ENCODE measurements at places on chromosomes 12 and 14.

- DNase-seq: no peak
Observed at GRCh38 chr12:50778663-50779590, 15.0 kb downstream of the ATF1 start.

- DNase-seq: peak; percentile 93
Observed at GRCh38 chr14:61269321-61270083, 11.6 kb downstream of the TMEM30B start.

- DNase-seq: no peak
Observed at GRCh38 chr12:44848703-44849085, 27.4 kb downstream of the NELL2 start.

- DNase-seq: no peak
Observed at GRCh38 chr14:22538671-22539228, 50.3 kb downstream of the DAD1 start.

DNA sequence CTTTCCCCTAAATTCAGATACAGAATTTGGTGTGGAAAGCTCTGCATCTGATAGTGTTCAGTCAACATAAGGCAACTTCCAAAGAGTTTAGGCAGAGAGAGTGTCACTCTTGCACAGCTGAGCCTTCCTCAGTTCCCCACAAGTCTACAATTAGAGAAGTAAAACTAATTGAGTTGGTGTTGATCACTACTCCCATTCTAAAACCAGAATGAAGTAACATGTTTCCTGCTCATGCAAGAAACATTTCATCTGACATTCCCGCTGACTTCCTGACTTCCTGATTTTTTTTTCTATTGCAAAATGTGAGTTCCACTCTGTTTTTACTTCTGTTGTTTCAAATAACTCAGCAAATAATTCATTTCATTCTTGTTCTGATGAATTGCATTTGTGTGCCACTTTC, 271.0 kb downstream of the ALG10B start:
- no peak for DNase-seq

DNA sequence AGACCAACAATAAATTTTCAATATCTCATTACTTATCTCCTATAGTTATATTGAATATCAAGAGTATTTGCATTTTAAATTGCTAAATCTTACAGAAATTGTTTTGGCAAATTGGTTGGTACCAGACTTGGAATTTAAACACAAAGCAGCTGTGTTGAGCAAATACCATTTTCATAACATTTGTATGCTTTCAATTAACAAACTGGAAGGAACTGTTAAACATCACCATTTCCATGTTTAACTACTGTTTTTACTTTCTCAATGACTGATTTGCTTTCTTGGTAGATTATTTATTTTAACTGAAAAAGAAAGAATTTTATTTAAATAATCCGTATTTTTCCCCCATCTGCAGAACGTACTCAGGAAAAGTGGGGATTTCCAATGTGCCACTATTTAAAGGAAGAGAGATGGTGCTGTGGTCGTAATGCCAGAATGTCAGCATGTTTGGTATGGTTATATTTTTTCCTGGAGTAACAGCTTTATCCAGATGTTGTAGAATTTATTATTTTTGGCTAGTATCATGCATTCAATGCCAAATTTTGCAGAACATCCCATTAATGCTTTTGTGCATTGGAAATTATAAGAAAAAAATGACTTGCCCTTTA, 72.3 kb downstream of the METTL25 start:
- no peak for DNase-seq

- DNase-seq: no peak
Observed at GRCh38 chr12:97520106-97520505, 57.5 kb downstream of the RMST start.

DNA sequence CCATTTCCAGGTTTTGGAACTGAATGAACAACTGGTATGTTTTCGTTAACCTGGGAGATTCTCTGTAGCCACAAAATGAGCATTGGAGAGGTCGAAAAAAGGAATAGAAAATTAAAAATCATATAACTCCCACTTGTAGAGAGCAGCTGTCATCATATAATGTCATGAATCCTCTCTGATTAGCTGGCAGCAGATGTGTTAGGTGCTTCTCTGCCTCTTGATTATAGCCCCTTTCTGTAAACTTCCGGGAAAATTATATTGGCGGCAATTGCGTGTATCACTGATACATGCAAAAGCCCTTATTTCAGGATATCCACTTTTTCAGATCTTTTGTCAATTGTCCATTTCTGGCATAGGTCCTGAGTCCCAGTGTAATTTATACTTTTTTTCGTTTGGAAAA, 31.7 kb downstream of the FGD4 start:
- no peak for DNase-seq

DNA sequence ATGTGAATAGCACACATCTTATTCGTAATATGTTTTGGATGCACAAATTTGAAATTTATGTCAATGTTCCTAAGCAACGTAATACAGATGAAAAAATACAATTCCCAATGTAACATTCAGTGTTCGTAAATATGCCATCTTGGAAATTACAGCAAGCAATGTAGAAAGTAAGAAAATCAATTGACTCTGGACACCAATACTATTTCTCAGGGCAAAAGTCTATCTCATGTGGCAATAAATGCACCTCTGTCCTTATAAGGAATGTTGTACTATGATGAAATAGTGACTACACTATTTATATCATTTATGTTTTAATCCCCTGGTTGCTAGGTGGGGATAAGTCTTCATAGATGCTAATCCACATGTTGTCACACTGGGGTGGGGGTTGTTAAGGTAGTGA, 251.2 kb downstream of the GXYLT1 start:
- no peak for DNase-seq

- no peak for DNase-seq
Observed at GRCh38 chr12:27309995-27310315, 22.7 kb upstream of the BMAL2 start.

DNA sequence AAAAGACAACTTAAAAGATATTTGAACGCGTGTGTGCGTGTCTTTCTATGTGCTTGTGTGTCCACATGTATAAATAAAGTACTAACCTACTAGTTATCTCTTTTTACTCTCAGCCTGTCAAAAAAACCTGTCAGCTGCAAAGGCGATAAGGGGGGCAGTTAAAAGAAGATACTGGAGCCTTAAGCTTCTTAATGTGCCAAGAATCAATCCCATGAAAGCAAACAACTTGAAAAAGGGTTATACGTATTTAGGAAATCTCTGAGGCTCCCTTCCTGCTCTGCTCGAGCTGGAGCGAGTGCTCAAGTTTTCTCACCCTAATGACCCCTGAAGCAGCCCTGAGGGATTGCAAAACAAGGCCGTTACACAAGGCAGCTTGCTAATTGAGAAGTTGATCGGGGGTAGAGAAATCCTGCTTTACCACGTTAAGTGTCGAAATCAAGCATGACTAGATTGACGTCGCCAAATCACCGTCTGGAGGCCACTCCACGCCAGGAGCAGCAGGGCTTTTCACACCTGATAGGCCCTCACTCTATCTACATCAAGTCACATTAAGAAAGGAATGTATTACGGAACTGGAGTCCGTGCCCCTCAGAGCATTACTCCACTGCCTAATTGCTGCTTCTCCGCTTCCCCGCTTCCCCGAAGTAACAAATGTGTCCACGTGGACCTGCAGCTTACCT, 32.4 kb downstream of the LMO3 start:
- no peak for DNase-seq

- DNase-seq: no peak
Observed at GRCh38 chr12:131775392-131776236, 52.6 kb upstream of the MMP17 start.

- DNase-seq: no peak
Observed at GRCh38 chr12:15589328-15590032, 199.7 kb downstream of the EPS8 start.

DNA sequence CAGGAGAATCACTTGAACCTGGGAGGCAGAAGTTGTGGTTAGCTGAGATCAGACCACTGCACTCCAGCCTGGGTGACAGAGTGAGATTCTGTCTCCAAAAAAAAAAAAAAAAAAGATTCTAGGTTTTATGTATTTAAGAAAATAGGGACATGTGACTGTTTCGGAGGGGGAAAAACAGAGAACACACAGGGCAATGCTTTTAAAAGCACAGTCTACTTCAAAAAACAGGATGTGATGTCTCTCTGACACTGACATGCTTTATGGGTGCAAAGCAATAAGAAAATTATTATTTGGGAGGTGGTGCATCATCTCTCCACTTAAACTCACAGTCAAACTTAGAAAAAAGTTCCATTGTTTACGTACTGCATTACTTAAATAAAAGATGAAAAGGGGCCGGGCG, 28.7 kb downstream of the CLIP1 start:
- DNase-seq: no peak

DNA sequence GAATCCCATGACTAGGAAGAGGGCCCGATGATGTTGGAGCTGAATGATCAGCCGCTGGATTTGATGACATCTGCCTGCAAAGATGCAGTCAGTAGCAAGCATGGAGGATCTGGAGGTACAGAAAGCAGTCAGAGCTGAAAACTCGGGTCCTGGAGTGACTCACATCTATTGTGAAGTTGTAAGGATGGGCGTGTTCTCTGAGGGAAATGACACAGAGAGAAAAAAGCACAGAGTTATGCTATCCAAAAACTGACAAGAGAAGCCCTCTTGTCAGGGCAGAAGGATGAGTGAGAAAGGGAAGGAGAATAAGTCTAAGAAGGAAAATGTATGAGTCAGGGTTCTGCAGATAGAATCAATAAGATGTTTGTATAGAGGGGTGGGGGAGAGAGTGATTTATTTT, 380.4 kb upstream of the CCDC196 start:
- DNase-seq: no peak

DNA sequence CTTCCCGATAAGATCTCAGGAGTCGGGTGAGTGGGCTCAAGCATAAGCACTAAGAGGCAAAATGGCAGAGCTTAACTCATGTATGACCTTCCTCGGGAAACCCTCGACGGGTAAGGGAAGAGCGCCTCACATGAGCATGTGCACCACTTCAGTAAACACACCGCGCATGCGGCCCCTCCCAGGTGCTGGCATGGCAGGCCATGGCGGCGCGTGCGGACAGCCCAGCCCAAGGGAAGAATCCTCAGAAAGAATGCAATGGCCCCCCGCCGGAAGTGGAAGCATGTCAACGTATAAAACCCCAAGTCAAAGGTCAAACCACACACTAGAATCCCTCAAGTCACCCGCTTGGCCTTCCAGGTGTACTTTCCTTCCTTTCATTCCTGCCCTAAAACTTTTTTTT, 6.6 kb upstream of the TNFAIP2 start:
- no peak for DNase-seq

DNA sequence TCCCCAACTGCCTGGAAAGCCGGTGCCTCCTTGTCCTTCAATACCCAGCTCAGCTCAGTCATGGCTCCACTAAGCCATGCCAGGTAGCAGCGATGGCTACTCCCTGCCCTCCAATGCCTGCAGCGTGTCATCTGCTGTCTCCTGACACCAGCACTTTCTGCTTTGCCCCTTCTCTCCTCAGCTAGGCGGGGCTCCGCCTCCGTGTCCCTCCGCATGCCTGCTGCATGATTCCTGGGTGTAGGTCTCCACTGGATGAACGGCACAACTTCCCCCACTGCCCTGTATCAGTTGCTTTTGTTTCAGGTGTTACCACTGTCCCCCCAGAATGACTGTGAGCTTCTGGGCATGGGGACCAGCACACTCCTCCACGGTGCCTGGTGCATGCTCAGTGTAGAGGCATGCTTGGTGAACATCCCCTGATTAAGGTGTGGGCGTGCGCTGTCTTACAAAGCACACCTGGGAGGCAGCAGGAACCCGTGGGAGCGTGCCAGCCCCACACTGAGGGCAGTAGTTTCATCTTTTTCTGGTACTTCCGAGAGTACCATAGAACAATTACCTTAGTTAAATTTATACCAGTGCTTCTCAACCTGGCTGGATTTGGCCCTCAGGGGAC, 179.4 kb upstream of the PRMT8 start:
- no peak for DNase-seq

- no peak for DNase-seq
Observed at GRCh38 chr14:89364316-89364715, 52.7 kb downstream of the FOXN3 start.

DNA sequence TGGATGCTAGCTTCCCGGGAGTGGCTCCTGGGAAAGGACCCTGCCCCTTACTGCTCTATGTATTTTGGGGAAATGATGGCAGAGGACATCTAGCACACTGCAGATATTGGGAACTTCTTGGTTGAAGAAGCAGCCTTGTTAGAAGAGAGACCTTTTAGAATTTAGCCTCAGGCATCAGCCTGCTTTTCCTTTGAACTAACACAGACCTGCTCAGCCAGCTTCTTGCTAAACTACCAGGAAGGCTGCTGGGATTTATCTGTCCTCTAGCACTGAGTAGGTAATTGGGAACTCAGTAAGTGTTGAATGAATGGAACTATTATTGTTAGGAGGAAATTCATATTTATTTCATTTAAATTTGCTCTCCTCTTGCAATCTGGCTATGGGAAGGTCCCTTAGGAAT, 77.3 kb downstream of the DRAM1 start:
- no peak for DNase-seq

DNA sequence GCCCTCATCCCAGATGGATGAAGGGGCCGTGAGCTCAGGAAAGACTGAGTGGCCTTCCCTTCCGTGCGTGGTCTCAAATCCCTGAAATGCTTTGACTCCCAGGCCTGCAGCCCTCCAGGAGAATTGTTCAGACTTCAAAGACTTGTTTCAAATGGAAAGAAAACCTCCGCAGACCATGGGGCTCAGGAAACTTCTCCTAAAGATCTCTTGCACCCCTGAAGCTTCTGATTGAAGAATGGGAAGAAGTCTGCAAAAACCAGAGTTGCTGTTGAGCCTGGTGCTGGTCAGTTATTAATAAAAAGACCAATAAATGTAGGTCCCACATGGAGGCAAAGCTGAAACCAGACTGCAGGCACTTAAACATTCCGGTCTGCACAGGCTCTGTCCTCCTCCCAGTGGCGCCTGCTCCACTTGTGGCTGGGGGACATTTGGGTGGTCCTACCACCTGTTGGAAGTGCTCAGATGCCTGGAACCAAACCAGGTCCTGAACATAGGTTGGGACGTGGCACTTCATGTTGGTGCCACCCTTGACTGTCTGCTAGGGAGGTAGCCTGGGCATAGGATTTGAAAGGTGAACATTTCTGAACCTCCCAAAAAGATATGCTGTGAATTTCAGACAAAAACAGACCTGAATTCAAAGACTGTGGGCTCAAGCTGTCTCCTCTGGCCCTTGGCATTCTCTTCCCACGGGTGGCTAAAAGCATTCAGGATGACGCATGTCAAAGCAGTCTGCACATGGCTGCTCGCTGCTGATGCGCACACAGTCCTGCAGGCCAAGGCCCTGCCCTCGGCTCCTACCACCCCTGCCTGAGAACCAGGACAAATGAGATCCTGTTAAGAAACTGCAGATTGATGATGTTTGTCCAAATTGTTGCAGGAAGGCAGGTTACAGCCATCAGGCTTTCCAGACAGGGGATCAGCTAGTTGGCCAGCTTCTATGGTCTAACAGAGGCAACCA, 36.2 kb upstream of the MEG3 start:
- no peak for DNase-seq

DNA sequence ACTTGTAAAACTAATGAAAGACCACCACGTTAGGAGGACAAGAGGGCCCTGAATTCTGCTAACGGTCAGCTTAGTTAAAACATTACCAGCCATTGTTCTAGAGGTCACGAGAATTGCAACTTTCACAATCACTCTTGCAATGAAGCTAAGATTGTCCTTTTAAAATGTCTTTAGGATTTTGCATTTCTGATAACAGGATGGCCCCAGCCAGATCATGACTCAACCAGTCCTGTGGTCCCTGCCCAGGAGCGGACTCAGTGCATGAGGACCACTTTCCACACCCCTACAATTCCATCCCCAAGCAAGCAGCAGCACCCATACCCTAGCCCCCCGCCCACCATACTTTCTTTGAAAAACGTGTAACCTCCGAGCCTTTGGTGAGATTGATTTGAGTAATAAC, 28.7 kb downstream of the HSP90AA1 start:
- no peak for DNase-seq

- DNase-seq: no peak
Observed at GRCh38 chr14:77897374-77897773, 97.5 kb downstream of the ADCK1 start.
